Tibial nerve (tissue), 4 donors: ENCODE measurements at places on chromosomes 16 and 17. TPM values are rescaled to one million over a fixed set of nuclear protein-coding genes. Genes with fewer than 3 reads are reported as not detected.

Gene AGRP
- total RNA-seq, result not detected

Gene GRAPL
- total RNA-seq, result not detected

Gene KRT17
- total RNA-seq, result not detected

Gene GAS2L2
- total RNA-seq, result 1.2 TPM

Gene CETP
- not detected for total RNA-seq

Gene ZNF785
- total RNA-seq, result 15.7 TPM

Gene KRT12
- not detected for total RNA-seq

Gene ZNF821
- 3.5 TPM for total RNA-seq

Gene EFNB3
- not detected for total RNA-seq

Gene RPS6KB1
- total RNA-seq, result 42.0 TPM

Gene DDX52
- total RNA-seq, result 12.4 TPM

Gene TSPAN10
- not detected for total RNA-seq

Gene ERI2
- 7.8 TPM for total RNA-seq

Gene EME1
- 1.6 TPM for total RNA-seq

Gene LRRC59
- 72.6 TPM for total RNA-seq

Gene KRT20
- total RNA-seq, result not detected

Gene PRSS33
- total RNA-seq, result not detected

Gene ATXN2L
- total RNA-seq, result 94.5 TPM

Gene MSRB1
- total RNA-seq, result 37.2 TPM

Gene CDH16
- total RNA-seq, result 0.30 TPM

Gene KRT14
- total RNA-seq, result 43.9 TPM

Gene DHRS7B
- total RNA-seq, result 33.6 TPM

Gene PIK3R6
- total RNA-seq, result 2.4 TPM

Gene MRPL38
- total RNA-seq, result 118 TPM

Gene KRTAP2-3
- not detected for total RNA-seq

Gene TBC1D3G
- not detected for total RNA-seq

Gene MT1H
- total RNA-seq, result not detected

Gene PLA2G10
- total RNA-seq, result not detected

Gene NOL3
- 63.1 TPM for total RNA-seq

Gene IGF2BP1
- total RNA-seq, result not detected

Gene CNEP1R1
- total RNA-seq, result 9.0 TPM

Gene CCL4
- 1.9 TPM for total RNA-seq

Gene MCRIP2
- total RNA-seq, result 37.2 TPM

Gene PRSS27
- total RNA-seq, result 4.2 TPM

Gene FAM171A2
- 1.0 TPM for total RNA-seq

Gene SBK1
- total RNA-seq, result not detected

Gene GRIN2C
- 3.6 TPM for total RNA-seq

Gene RNU2-1
- total RNA-seq, result not detected

Gene TNK1
- 9.8 TPM for total RNA-seq

Gene MEFV
- 0.87 TPM for total RNA-seq
